ENCODE measurements at places on chromosomes 7 and 10.

DNA sequence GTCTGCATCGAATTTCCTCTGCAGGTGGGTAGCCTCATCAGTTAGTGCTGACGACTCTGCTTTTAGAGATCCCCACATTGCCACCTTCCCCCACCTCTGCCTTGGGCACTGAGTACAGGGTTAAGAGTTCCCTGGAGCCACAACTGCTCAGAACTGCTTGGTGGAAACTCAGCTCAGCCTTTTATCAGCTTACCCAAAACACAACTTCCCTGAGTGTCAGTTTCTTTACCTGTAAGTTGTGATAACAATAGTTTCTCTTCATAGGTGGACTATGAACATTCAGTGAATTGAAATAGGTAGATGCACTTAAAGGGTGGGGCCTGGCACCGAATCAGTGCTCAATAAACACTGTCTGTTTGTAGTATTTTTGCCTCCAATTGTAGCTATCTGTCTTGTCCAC is 11.3 kb downstream of the ASB13 start:
- ATAC-seq, result no peak

DNA sequence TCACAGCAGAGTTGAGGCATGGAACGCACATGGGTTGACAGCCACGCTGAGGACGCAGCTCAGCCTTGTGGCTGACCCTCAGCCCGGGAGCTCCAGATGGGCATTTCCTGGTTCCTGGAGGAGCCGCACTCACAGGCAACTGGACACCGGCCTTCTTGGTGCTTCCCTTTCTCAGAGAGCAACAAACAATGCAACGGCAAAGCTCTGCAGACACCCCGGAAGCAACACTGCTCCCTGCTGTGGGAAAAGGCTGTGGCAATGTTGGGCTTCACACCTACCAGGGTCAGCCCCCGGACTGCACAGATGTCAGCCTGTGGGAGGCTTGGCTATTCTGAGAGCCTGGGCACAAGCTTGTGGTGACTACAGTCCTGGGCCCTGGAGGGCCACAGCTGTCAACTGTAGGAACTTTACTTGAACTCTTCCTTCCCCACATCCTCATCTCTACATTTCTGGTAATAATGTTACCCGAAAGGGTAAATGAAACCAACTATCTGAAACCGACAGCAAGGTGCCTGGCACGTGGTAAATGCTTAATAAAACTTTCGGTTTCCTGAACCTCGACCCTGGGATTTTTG is 597.5 kb upstream of the MKI67 start:
- ATAC-seq, result no peak

GRCh38 chr10:32893434-32893833 is 64.6 kb downstream of the ITGB1 start:
- ATAC-seq, result no peak

DNA sequence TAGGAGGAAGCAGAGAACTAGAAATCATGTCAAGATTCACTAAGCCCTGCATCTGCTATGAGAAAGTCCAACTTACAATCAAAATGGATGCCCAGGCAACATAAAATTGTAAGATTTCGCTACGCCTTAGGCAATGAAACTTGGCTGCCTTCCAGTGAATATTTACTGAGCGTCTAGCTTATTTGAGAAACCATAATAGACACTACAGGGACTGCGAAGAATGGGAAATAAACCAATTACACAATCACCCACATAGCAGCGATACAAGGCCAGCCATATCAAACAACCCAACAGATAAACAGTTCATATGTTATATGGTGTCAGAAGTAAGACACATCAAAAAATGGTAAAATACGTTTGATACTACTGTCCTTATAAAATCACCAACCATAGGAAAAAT is 545.0 kb upstream of the C7orf33 start:
- no peak for ATAC-seq

DNA sequence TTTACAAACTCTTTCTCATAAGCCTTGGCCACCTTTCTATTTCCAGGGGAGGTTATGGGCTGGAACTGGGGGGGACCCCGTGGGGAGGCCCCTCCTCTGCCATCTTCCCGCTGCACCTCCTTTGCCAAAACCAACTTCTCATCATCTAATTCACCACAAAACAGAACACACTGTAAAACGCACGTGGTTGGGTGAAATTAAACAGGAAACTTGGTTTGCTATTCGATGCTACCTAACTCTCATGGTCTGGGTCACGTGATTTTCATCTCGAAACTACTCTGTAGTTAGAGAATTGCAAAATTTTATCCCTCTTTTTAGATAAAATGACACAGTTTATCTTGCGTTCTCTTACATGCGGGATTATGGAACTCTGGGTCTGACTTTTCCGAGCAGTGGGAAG is 242.0 kb downstream of the ZMYND11 start:
- no peak for ATAC-seq

DNA sequence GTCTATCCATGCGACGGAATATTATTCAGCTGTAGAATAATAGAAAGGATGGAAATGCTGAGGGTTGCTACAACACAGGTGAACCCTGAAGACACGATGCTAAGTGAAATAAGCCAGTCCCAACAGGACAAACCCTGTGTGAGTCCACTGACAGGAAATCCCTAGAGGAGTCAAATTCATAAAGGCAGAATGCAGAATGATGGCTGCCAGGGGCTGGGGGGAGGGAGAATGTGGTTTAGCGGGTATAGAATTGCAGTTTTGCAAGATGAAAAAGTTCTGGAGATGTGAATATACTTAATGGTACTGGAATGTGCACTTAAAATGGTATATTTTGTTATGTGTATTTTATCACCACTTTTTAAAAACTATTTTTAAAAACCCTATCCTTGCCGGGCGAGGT is 36.9 kb upstream of the DOCK1 start:
- ATAC-seq, result no peak

GRCh38 chr7:64558781-64559180 is 4.1 kb downstream of the ZNF680 start:
- ATAC-seq, result no peak

GRCh38 chr10:132684164-132684891 is 101.6 kb downstream of the NKX6-2 start:
- ATAC-seq, result peak; percentile 97

- no peak for ATAC-seq
Measured at GRCh38 chr7:135158141-135158655, 10.3 kb downstream of the TMEM140 start.

DNA sequence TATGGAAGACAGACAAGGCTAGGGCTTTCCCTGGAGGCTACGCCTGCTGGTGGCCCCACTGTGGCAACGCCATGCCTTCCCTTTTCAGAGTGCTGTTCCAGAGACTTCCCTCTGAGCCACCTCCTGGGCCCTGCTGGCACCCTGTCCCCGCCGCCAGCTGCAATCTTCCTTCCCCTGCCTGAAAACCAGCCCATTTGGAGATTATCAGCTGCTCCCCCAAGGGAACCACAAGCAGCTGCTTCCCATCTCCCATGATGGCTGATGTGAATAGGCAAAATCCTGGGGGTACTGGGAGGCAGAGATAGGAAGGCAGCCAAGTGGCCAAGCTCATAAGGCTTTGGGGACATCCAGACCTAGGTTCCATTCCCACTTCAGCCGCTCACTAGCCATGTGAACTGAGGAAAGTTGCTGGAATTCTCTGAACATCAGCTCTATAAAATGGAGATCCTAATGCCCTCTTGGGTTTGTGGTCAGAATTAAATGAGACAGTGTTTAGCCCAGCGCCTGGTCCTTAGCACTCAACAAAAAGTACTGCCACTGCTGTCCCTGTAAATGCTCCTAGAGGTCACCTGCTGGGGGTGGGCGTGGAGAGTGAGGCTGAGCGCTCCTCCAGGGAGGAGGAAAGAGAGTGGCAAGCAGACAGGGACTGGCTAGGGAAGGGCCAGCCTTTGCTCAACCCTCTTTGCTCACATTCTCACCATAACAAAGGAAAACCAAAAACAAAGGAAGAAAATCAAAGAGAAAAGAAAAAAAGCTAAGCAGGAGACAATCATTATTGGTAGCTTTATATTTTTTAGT is 5.9 kb downstream of the TSPAN33 start:
- ATAC-seq, result no peak

- ATAC-seq, result no peak
Measured at GRCh38 chr10:101538446-101538845, 49.6 kb downstream of the POLL start.

GRCh38 chr7:21724562-21724961 is 181.7 kb downstream of the DNAH11 start:
- ATAC-seq, result no peak

- no peak for ATAC-seq
Measured at GRCh38 chr7:96314402-96315124, 7.3 kb downstream of the SLC25A13 start.

DNA sequence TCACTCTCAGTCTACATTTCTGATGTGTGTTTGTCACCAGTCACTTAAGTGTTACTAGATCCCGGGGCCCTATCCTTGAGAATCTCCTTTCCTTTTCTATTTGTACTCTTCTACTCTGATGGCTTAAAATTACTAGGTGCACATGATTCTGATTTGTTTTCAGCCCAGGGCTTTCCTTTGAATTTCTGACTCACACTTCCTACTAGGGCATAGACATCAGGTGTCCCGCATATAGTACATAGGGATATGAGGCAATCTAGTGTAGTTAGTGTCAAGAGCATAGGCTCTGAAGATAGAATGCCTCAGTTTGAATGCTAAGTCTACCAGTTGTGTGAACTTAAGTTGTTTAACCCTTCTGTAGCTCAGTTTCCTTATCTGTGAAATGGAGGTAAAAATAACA is 49.4 kb upstream of the LRRN3 start:
- peak; percentile 64 for ATAC-seq

GRCh38 chr10:66772548-66773471 is 153.0 kb upstream of the LRRTM3 start:
- no peak for ATAC-seq

DNA sequence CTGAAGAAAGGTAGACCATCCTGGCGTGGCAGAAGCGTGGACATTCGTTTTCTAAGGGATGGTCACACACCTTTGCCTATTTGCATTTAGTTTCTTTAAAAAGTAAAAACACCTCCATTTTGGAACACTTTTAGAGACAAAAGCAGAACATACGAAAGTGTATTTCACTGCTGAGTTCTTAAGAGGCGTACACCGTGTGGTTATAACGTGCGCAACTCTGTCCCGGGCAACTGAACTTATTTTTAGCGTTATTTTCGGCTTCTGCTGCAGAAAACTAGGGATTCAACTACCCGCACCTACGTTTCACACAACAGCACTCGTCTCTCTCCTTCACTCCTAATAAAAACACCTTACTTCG is 557 bp upstream of the LSM8 start:
- peak; percentile 0 for ATAC-seq

DNA sequence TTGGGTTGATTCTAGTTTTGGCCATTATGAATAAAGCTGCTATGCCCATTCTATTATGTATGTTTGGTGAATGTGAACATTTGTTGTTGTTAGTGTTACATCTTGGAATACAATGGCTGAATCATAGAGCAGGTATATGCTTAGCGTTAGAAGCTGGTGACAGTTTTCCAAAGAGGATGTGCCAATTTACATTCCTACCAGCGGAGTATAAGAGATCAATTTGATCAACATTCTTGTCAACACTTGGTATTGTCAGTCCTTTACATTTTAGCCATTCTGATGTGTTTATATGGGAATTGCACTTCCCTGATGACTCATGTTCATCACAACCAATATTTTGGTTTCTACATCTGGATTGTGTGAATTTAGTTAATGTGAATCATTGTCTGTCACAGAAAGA is 37.8 kb upstream of the COBL start:
- ATAC-seq, result no peak

DNA sequence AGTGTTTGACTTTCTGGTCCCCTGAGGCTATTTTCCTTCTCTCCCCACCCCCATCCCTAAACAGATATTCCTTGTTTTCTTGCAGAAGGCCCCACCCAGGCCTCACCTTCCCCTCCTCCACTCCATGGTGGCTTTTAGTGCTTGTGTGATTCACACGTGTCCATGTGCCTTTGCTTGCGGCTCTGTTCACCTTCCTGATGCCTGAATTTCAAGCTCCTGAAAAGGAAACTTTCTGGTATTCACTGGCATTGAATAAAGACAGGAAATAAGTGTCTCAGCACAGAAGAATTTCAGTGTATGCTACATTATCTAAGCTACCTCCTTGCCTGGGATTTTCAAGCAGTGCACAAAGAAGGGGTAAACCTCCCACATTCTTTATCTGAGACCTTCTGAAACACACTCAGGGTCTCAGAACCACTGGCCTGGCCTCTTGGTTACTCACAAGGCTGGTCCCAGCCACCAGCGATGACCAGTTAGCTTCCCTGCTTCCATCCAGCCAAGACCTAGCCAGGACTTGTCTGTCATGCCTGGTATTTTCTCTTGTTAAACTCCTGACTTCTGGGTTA is 17.2 kb upstream of the UBE2H start:
- no peak for ATAC-seq

GRCh38 chr10:64283621-64284020 is 762.4 kb downstream of the REEP3 start:
- no peak for ATAC-seq

GRCh38 chr7:155610633-155611193 is 33.7 kb upstream of the RBM33 start:
- ATAC-seq, result no peak

DNA sequence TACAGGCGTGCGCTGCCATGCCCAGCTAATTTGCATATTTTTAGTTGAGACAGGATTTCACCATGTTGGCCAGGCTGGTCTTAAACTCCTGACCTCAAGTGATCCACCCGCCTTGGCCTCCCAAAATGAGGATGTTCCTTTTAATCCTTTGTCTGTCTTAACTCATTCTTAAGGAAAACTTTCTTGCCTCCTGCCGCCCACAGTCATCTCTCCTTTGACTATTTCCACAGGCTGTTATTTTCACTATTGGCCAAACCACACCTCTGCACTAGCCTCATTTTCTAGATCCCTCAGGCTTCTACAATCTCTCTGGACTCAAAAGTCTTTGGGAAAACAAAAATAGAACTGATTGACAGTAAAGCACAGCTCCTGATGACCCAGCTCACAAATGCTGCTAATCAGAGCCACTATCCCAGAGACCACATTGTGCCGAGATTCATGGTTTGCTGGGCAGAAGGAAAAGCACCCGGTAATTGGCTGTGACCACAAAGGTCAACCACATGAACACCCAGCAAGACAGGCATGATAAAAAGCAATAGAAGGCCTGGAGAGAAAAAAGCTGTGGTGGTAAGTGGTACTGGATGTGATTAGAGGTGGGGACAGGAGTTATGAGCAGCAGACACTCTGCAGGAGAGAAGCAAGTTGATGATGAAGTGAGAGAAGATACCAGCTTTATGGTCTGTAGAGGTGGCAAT is 44.1 kb upstream of the ZNRF2 start:
- no peak for ATAC-seq

DNA sequence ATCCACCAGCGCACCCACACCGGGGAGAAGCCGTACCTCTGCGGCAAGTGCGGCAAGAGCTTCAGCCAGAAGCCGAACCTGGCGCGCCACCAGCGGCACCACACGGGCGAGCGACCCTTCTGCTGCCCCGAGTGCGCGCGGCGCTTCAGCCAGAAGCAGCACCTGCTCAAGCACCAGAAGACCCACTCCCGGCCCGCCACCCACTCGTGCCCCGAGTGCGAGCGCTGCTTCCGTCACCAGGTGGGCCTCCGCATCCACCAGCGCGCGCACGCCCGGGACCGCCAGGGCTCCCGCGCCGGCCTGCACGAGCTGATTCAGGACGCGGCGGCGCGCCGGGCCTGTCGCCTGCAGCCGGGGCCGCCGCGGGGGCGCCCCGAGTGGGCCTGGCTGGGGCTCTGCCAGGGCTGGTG is 17.7 kb downstream of the ZNF775 start:
- no peak for ATAC-seq

GRCh38 chr10:58672845-58673244 is 160.2 kb downstream of the BICC1 start:
- no peak for ATAC-seq
